Activated naive CD8-positive, alpha-beta T cell treated with anti-CD3 and anti-CD28 coated beads for 36 hours (primary cell): ENCODE measurements at places on chromosomes 16 and 17.

DNA sequence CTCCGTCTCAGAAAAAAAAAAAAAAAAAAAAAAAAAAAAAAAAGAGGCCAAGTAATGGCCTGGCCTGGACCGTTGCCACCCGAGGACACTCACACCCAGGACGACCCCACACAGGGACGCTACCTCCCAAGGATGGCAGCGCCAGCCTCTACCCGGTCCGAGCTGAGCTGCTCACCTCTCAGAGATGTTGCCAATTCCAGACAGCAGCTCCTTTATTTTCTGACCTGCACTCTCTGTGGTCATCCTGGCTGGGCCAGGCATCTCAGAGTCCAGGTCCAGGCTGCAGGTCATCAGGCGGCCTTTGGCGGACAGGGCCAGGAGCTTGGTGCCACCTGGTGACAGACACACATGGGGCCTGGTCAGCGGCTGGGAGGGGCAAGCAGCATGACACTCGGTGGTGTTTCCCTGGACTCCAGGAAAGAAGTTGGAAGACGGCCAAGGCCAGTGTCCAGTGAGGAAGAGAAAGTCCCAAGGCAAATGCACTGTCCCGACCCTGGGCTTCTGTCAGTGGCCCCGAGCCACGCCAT lies 3.1 kb downstream of the FAAP100 start:
- no peak for DNase-seq

- no peak for DNase-seq
Observed at GRCh38 chr17:53032861-53033271, 789.9 kb upstream of the KIF2B start.

GRCh38 chr17:44941712-44942331 lies 5.8 kb downstream of the KIF18B start:
- no peak for DNase-seq

DNA sequence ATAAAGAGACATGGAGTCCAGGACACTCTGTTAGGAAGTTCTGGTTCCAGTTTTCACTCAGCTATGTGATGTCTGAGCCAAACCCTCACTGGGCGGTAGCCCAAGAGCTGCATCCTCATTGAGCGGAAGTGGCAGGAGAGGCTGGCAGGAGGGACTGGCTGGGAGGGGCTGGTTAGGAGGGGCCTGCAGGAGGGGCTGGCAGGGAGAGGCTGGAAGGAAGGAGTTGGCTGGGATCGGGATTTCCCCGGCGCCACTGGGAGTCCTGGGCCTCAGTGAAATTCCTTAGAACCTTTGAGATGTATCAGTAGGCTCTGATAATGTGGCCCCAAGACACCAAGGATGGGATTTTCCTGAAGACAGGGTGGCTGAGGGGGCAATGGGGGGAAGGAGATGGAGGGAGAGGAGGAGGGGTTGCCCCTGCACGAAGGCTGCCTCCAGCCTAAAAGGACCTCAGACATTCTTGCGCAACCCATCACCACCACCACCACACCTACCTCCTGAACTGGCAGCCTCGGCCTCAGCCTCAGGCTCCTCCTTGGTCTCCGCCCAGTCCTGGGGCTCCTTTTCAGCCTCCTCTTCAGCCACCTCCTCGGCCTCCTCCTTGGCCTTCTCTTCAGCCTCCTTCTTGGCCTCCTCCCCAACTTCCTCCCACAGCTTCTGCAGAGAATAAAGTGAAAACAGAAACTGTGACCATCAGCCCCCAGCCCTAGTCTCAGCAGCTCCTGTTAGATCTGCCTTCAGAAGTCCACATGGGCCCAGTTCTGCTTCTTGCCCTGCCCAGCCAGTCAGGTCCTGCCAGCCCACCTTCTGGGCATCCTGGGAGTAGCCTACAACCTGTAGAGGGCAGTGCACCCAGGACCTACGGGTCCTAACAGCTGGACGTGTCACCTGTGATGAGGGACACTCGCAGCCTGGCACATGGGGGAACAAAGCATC lies 31.7 kb downstream of the CNGB1 start:
- no peak for DNase-seq

- DNase-seq, result no peak
Observed at GRCh38 chr17:34622862-34623623, 43.7 kb downstream of the TMEM132E start.

GRCh38 chr17:60671482-60671881 lies 6.2 kb upstream of the BCAS3 start:
- no peak for DNase-seq

DNA sequence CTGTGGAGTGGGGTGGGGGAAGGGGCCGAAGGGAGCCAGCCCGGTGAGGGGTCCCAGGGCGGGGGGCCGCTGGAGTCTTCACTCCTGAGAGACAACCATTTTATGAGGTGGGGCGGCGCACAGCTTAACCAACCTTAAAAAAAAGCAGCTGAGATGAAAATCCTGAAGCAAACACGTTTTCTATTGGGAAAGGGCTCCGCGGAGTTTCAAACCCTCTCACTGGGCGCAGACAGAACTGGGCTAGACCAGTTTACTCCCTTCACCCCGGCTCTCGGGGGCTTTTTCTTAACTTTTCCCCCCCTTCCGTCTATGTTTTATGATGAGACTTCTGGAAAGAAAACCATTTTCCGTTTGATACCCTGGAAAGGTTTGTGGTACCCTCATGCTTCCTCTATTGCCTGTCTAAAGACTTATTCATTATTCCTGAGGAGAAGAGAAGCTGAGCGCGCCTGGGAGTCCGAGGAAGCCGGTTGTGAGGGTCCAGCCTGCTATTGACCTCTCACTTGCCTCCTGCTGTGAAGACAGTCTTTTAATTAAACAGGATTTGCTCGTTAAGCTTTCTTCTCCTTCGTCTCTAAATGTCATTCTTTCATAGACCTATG lies 482 bp upstream of the SSH2 start:
- DNase-seq, result no peak

DNA sequence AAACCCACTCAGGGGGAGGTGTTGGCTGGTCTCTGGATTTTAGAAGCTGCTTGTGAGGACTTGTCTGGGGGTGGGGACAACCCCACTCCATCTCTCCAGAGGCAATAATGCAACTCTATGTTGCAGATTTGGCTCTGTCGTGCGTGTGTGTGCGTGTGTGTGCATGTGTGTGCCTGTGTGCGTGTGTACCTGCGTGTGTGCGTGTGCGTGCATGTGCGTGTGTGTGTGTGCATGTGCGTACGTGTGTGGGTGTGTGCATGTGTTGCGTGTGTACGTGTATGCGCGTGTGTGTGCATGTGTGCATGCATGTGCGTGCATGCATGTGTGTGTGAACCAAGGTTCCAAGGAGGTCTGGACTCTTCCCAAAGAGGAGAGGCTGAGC lies 120.4 kb upstream of the LHX1 start:
- no peak for DNase-seq

DNA sequence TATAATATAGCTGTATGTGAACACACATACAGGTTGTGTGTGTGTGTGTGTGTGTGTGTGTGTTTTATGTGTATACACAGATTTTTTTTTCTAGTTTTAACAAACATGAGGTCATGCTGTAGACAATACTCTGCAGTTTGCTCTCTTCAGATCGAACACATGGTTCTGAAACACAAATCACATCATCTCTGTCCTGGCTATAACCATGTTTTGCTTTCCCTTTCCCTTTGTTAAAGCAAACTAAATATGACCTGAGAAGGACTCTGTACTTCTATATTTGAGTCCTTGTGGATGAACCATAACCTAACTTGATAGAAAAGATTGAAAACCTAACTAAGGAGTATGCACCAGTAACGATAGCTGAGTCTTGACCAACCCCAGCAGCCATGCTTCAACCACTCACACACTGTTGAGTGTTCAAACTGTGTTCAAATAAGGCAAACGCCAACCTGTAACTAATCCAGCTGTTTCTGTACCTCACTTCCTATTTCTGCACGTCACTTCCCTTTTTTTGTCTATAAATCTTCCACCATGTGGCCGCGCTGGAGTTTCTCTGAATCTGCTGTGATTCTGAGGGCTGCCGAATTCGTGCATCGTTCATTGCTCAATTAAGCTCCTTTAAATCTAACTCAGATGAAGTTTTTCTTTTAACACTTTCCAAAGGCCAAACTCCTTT lies 303.8 kb downstream of the HS3ST3B1 start:
- DNase-seq, result no peak

DNA sequence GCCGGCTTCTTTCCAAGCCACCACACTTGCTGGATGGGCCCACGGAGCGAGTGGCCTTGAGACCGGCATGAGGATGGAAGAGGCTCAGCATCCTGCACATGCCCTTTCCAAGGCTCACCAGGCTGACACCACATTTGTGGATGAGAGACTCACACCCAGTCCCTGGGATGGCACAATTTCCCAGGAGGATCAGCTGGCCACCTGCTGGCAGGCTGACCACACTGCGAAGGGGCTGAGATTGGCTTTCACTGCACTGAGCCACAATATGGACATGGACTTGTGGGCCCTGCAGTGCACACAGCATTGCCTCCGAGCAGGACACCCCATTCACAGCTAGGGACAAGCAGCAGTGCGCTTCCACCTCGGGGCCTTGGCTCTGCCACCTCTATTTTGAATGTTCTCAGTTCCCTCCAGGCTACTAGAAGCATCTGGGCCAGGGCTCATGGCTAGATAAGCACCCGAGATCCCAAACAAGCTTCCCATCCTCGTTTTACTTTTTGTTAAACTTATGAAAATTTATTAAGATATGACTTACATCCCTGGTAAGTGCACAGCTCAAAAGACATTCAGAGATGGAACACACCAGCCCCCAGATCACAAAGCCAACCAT lies 25.3 kb upstream of the KSR1 start:
- no peak for DNase-seq

DNA sequence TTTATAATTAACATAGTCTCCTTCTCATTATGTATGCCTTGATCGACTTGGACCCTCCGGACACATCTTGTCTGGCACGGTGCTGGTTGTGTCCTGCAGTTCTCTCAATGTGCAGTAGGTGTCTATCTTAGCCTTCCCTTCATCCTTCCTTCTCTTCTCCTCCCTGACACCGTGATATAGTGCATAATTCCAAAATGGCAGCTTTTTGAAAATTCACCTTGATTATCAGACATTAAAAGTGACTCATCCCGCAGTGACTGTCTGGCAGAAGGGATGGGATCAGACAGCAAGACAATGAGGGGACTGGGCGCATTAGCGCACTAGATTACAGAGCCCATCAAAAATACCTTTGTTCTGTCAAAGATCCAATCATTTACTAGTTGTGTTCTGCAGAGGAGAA lies 70.0 kb upstream of the PMFBP1 start:
- no peak for DNase-seq

DNA sequence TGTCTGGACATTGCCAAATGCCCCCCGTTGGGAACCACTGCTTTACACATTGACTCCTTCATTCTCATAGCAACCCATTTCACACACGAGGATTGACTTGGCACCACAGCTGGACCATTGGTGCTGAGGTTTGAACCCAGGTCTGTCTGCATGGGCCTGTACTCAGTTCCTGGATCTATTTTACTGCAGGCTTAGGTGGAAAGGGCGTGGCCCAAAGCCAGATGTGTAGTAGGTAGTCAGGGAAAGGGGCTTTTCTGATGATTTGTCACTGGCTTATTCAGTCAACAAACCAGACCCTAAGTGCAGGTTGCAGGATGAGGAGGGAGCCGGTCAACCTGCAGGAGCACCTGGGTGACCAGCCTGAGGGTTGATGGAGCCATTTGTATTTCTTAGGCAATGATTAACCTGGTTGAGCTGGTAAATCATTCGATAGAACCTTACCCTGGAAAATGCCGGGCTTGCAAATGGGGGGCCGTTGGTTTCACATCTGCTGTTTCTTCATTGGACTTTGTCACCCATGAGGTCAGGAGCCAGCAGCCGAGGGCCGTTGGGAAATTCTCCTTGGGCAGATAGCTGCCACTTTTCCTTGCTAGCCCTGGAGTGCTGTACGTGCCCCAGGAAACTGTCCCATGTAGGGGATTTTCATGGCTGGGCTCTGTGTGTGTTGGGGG lies 104.4 kb downstream of the CMIP start:
- no peak for DNase-seq

GRCh38 chr16:59328961-59329360 lies 594.8 kb upstream of the GOT2 start:
- no peak for DNase-seq

DNA sequence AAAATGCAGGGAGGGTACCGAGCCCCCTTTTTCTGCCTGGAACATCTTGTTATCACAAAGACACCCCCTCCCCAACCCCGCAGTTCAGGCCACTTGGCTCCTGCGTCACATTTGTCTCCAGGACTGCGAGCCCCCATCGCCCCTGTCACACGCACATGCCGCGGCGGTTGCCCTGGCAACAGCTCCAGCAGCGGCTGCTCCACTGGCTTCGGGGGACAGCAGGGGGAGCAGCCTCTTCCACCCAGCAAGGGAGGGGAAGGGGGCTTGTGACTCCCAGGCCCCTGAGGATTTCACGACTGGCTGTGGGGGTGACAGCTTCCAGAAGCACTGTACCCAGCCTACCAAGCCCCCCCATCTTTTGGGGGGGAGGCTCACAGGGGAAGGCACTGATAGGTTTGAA lies 2.6 kb downstream of the BAIAP3 start:
- peak; percentile 41 for DNase-seq

DNA sequence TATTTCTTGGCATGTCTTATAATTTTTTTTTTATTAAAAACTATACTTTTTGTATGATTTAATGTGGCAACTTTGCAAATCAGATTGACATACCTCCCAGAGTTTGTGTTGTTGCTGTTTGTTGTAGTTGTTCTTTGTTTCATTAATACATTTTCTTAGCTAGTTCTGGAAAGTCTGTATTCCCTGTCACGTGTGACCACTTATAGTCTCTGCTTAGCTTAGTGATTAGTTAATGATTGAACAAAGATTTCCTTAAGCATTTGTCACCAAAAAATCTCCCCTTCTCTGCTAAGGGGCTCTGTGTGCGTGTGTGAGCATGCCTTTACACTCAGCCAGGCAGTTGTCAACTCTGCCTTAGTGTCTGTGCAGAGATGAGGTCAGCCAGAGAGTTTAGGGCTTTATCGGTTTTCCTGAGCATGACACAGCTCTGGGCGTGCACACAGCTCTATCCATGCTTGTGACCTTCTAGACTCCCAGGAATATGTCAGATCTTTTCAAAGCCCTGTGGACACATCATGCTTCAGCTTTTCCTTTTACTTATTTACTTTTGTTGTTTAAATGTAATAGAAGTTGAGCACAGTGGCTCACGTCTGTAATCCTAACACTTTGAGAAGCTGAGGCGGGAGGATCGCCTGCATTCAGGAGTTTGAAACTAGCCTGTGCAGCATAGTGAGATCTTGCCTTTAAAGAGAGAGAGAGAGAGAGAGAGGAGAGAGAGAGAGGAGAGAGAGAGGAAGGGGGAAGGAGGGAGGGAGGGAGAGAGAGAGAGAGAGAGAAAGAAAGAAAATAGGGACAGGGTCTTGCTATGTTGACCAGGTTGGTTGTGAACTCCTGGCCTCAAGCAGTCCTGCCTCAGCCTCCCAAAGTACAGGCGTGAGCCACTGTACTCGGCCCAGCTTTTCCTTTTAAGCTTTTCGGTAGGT lies 21.9 kb downstream of the DNAI2 start:
- DNase-seq, result no peak
